ENCODE measurements at places on chromosomes 2 and 18.

- DNase-seq = peak; percentile 26
Observed at GRCh38 chr2:57549642-57550102, 496.9 kb upstream of the VRK2 start.

DNA sequence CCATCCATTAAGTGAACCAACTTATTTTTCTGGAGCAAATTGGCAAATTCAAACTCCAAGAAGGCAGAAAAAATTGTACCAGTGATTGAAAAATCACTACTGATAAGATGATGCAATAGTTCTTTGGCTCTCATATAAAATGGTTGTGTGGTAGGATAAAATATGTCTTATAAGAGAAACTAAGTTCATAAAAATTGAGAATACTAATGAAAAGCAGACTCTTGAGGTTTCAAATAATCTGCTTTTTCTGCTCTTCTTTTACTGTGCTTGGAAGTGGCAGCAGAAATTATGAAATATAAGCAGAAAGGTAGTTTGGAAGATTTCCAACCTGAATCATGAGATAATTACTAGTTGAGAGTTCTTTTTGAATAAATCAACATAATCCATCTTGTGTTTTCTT is 61.9 kb downstream of the PPP1R1C start:
- no peak for DNase-seq

DNA sequence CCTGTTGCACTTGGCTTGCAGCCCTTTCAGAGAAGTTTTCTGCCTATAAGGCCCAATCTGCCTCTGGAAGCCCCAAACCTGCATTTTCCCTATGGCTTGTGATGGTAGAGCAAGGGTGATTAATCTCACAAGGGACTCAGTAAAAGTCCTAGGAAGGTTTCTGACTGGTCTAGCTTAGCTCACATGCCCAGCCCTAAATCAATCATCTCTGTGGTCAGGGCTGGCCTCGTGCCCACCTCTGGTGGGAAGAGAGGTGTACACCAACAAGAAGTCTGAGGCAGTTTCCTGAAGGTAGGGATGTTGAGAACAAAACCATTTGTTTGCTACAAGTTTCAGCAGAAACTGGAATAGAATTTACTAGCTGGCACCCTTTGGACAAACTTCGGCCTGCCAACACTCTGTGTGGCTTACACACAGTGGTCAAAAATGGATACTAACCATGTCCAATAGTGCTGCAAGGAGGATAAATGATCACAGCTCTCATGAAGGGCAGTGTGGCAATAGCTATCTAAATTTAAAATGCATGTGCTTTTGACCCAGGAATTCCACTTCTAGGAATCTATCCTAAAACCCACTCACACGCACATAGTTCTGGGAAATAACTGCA is 96.4 kb downstream of the EN1 start:
- no peak for DNase-seq

DNA sequence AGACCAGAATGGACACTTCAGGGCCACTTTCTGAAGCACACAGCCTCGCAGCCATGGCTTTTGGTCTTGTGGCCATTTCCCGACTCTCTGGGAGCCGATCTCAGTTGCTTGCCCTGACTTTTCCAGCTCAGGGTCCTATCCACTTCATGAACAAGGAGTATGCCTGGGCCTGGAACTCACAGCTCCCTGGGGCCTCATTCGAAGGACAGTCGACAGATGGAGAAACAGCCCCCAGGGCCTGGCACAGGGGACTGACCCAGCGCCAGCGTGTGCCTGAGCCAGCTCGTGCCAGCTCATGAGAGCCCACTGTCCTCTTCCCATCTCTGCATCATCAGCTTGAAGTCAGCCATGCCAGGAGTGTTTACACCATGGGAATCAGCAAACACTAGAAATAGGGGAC is 134.6 kb upstream of the GPC1 start:
- DNase-seq = no peak

- DNase-seq = no peak
Observed at GRCh38 chr2:197248001-197248401, 62.6 kb downstream of the ANKRD44 start.

DNA sequence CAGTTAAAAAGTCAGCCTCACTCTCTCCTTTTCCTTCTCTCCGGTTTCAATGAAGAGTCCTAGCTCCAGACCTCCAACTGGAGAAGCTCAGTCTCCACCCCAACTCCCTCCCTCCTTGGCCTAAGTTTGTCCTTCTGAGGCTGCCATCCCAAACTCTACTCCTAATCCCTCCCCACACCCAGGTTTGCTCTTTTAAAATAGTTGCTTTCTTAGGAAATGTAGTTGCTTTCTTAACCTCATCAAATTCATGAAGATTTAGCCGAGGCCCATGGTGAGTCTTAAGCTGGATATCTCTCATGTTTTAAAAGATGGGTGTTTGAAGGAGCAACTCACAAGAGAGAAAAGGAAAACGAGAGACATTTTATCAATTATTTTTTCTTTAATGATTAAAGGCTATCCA is 937 bp upstream of the LANCL1 start:
- peak; percentile 57 for DNase-seq

- DNase-seq = no peak
Observed at GRCh38 chr2:458425-458815, 170.5 kb upstream of the ALKAL2 start.

GRCh38 chr2:135182601-135183000 is 130.5 kb downstream of the RAB3GAP1 start:
- no peak for DNase-seq

DNA sequence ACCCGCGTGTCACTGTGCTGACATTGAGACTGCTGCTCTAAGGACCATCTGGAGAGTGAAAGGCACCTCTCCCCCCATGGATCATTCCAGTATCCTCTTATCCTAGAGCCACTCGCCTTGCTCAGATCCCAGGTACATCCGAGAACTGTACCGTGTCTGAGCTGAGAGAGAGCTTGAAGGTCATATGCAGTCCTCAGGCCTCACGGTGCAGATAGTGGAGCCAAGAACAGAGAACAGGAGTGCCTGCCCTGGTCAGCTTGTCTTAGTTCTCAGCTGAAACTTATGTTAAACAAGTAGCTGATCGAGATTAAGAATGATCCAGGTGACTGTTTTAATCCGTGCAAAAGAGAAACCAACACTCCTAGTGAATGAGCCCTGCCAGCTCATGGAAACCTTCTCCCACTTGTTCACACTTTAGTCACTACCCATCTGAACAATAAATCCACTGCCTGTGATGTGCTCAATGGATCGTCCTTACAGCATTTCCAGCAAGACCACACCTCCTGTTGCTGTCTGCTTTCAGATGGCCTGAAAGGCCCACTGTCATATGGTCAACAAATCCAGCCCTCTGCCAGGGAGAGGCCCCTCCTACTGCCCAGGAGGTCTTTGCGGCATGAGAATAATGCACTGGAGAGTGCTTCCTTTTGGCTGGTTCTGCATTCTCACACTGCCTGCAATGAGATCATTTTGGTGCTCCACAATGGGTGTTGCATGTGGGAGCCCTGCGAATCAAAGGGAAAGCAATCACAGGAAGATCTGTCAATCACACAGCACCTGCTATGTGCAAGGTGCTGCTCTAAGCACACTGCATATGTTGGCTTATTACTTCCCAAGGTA is 43.7 kb upstream of the APCDD1 start:
- DNase-seq = no peak

- DNase-seq = no peak
Observed at GRCh38 chr2:129763190-129763846, 216.1 kb upstream of the RAB6C start.

DNA sequence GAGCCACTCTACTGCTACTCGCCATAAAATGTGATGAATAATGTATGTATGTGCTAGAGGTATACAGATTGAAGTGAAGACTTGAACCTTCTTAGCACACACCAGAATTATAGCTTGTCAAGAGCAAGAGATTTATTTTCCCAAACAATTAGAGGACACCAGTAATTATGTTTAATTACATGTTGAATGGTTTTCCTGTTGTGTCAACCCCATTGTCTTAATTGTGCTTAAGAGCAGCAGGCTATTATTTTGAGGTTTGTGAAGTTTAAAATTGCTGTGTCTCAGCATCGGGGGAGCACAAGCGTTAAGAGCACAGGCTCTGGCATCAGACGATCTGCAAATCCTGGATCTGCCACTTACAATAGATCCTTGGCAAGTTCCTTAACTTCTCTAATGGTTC is 29.0 kb downstream of the KIF5C start:
- no peak for DNase-seq

- no peak for DNase-seq
Observed at GRCh38 chr2:113236367-113237159, 42.2 kb downstream of the PAX8 start.

DNA sequence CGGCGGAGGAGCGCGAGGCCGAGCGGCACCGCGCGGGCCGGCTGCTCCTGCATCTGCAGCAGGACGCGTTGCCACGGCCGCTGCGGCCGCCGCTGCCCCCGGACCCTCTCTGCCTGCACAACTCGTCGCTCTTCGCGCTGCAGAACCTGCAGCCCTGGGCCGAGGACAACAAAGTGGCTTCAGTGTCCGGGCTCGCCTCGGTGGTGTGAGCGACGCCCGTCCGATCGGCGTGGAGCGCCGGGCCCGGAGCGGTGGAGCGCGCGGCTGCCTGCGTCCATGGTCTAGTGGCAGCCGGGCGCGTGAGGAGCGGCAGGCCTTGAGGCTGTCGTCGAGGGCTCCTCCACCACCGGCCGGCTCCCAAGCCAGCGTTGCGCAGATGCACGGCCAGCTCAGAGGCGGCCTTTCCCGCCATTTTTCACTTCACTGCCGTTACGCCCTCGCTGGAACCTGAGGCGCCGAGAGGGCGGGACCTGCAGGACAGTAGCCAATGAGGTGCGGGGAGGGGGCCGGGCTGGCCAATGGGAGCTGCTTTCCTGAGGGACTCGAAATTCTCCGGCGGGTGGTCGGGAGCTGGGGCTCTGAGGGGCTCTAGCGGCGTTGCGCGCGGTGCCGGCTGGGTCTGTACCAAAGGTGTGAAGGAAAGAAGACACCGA is 1.9 kb downstream of the TLX2 start:
- peak; percentile 83 for DNase-seq

GRCh38 chr2:160783474-160783873 is 289.9 kb upstream of the RBMS1 start:
- no peak for DNase-seq

GRCh38 chr2:209269024-209269423 is 154.8 kb upstream of the MAP2 start:
- no peak for DNase-seq

DNA sequence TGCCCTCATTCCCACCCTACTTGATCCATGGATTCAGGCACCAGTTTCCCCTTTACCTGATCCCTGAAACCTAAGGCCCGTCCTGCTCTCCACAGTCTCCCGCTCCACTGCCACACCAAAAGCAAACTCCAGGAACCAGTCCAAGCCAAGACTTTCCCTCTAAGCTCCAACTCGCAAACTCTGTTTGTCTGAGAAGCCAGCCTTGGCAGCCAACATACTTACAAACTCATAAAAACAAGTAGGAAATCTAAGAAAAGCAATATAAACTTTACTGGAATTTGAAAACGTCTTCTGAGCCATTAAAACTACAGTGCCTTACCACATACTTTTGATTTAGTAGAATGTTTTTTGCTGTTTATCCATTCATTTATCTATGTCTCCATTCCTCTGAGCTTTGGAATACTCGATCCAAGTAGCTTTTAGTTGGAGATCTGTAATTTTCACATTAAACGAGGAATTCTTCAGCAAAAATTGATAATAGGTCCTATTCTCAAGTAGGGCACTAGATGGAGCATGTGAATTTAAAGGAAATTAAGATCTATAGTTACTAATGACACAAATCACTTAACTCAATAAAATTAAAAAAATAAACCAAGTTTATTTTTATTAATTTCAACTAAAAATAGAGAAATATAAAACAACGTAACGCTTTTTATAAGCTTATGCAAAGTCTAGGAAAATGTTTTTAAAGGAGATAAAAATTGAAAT is 199.7 kb downstream of the MYO3B start:
- no peak for DNase-seq

GRCh38 chr2:144582651-144583380 is 62.9 kb upstream of the ZEB2 start:
- DNase-seq = no peak

DNA sequence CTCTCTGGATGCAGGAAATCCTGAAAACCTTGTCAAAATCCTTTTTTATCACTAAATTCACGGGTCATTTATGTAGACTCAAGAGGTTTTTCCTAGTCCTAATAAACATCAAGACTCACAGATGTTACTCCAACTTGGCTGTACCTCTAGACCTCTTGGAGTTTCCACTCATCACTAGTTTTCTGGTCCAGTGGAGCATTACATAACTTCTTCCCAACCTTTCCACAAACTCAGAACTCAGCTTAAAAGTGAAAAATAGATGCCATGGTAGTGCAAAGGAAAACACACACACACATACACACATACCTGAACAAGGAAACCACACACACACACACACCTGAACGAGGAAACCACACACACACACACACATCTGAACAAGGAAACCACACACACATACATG is 807.2 kb downstream of the LRP1B start:
- DNase-seq = no peak

GRCh38 chr2:177243476-177243875 is 21.1 kb downstream of the NFE2L2 start:
- DNase-seq = no peak

- DNase-seq = no peak
Observed at GRCh38 chr2:45191976-45192375, 182.7 kb upstream of the SIX2 start.

DNA sequence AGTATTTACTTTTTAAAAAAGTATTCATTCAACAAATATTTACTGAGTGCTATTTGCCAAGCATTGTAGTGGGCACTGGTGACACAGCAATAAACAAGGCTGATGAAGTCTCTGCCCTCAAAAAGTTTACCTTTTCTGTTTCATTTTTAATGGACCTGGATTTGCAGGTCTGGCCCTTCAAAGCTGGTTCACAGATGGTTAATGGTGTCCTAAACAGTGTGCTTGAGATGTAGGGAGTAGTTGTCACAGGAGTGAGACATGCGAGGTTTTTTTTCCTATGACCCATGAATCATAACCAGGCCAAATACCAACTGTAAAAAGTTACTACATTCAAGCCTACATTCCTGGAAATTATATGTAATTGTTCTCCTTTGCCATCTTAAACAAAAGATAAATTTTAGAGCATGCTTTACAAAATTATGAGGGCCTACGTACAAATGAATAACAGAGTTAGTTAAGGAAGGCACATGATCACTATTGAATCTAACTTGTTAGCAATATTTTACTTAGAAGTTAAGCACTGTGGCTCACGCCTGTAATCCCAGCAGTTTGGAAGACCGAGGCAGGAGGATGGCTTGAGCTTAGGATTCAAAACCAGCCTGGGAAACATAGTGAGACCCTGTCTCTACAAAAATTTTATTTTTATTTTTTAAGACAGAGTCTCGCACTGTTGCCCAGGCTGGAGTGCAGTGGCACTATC is 223.9 kb downstream of the MBD5 start:
- no peak for DNase-seq

- DNase-seq = no peak
Observed at GRCh38 chr2:43180897-43181296, 45.5 kb downstream of the ZFP36L2 start.

GRCh38 chr18:76436342-76436741 is 58.7 kb downstream of the ZNF516 start:
- DNase-seq = no peak

GRCh38 chr2:162888652-162889051 is 50.1 kb upstream of the KCNH7 start:
- no peak for DNase-seq

All from D341Med (cell line).